HFFc6 (cell line): ENCODE measurements at places on chromosomes 7 and 10.

- DNase-seq = no peak
Measured at GRCh38 chr10:70563230-70563629, 39.3 kb downstream of the PRF1 start.

GRCh38 chr10:34343764-34344163 is 471.3 kb downstream of the PARD3 start:
- DNase-seq = no peak

- peak; percentile 57 for DNase-seq
Measured at GRCh38 chr10:35642035-35642792, at the start of gene FZD8. Gene FZD8 (minus strand): TSS chr10:35642296. CDS start chr10:35641429, 867 bp downstream.

GRCh38 chr10:94097656-94098055 is 103.9 kb downstream of the PLCE1 start:
- no peak for DNase-seq
